Activated CD8-positive, alpha-beta memory T cell treated with anti-CD3 and anti-CD28 coated beads, Interleukin-2, amount 10 ng/mL, durations not matched to agents 7 days and 5 days (primary cell): ENCODE measurements at places on chromosomes 1 and 21. TPM values are rescaled to one million over a fixed set of nuclear protein-coding genes. Genes with fewer than 3 reads are reported as not detected.

DNA sequence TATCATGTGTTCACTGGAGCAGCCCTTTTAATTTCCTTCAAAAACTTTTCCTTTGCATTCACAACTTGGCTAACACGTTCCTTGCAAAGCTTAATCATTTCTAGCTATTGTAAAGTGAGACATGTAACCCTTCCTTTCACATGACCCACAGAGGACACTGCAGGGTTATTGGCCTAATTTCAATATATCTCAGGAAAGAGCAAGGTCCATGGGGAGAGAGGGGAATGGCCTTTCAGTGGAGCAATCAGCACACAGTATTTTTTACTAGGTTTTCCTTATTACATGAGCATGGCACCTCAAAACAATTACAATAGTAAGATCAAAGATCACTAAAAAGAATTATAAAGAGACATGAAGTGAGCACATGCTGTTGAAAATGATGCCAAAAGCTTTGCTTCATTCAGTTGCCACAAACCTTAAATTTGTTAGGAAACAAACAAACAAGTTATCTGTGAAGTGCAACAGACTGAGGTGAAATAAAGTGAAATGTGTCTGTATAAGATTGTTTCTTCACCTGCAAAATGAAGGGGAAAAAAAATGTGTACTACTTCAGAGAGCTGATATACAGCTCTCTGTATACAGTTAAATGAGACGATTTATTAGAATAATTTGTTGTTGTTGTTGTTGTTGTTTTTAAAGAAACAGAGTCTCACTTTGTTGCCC lies 61.5 kb downstream of the EIF4G3 start:
- H3K27ac ChIP-seq, result no peak overlapping the region
- peaks cover 2% of the 10 kb centered on the region for H3K4me1 ChIP-seq
- H3K36me3 ChIP-seq, result peaks cover 2% of the 10 kb centered on the region
- DNase-seq, result no peak
- no peaks in the 10 kb centered on the region for H3K27me3 ChIP-seq
- H3K4me3 ChIP-seq, result no peak overlapping the region

DNA sequence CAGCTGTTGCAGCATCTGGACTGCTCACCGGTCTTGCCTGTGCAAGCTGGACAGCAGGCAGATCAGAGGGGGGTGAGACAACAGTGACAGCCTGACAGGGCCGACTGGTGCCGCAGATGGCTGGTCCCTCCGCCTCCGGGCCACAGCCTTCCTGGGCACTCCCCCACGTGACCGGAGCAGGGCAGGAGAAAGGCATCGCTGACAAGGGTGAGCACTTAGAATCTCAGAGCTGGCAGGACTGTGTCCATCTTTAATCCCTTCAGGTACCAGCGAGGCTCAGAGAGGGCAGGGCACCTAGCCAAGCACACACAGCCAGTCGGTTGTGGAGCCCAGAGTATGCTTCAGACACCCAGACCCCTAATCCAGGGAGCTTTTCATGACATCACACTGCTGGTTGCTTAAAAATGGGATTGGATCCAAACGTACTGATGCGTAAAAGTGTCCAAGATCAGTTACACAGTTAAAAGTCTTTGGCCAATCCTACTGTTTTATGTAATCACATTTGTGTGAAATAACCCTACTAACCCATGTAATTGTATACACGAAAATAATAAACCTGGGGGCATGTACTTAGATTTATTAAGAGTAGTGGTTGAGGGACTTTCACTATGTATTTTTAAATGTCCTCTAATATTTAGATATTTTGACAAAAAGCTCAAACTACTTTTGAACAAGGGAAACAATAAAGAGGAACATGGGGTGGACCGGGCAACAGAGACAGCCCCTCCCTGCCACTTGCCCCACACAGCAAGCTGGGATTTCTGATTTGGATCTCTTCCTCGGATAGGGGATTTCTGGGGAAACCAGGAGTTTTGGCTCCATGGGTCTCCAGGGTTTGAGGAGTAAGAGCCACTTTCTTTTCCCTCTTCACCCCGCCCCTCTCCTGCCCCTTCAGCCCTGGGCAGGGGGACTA lies 758 bp upstream of the CNTN2 start:
- H3K36me3 ChIP-seq, result no peaks in the 10 kb centered on the region
- no peaks in the 10 kb centered on the region for H3K4me1 ChIP-seq
- H3K27me3 ChIP-seq, result peaks cover 62% of the 10 kb centered on the region
- DNase-seq, result no peak

The NDUFV3 gene
- 27.1 TPM for total RNA-seq

The SPRR2E gene
- not detected for total RNA-seq

- H3K4me3 ChIP-seq, result no peak overlapping the region
- peaks cover 3% of the 10 kb centered on the region for H3K4me1 ChIP-seq
- DNase-seq, result no peak
- no peak overlapping the region for H3K27ac ChIP-seq
- H3K27me3 ChIP-seq, result peaks cover 24% of the 10 kb centered on the region
Observed at GRCh38 chr1:203204756-203205155, 18.3 kb upstream of the CHI3L1 start.

GRCh38 chr21:26597981-26598380 lies 24.9 kb upstream of the CYYR1 start:
- H3K27me3 ChIP-seq, result no peaks in the 10 kb centered on the region
- H3K4me3 ChIP-seq, result no peak overlapping the region
- no peak for DNase-seq
- no peak overlapping the region for H3K27ac ChIP-seq
- H3K36me3 ChIP-seq, result no peaks in the 10 kb centered on the region

- no peak overlapping the region for H3K4me3 ChIP-seq
- DNase-seq, result no peak
- no peaks in the 10 kb centered on the region for H3K4me1 ChIP-seq
- no peak overlapping the region for H3K27ac ChIP-seq
- H3K36me3 ChIP-seq, result peaks cover 4% of the 10 kb centered on the region
Observed at GRCh38 chr1:243930822-243931671, 81.0 kb upstream of the AKT3 start.

GRCh38 chr21:42864286-42864685 lies 15.1 kb downstream of the WDR4 start:
- H3K27ac ChIP-seq, result no peak overlapping the region
- no peak overlapping the region for H3K4me3 ChIP-seq
- H3K4me1 ChIP-seq, result peaks cover 9% of the 10 kb centered on the region
- H3K27me3 ChIP-seq, result no peaks in the 10 kb centered on the region
- H3K36me3 ChIP-seq, result peaks cover 30% of the 10 kb centered on the region
- no peak for DNase-seq

GRCh38 chr1:201113451-201114244 lies 1.4 kb upstream of the CACNA1S start:
- H3K27ac ChIP-seq, result no peak overlapping the region
- no peaks in the 10 kb centered on the region for H3K36me3 ChIP-seq
- H3K27me3 ChIP-seq, result peaks cover 41% of the 10 kb centered on the region
- DNase-seq, result no peak
- H3K4me3 ChIP-seq, result peak overlapping the region; percentile 71
- peaks cover 5% of the 10 kb centered on the region for H3K4me1 ChIP-seq

GRCh38 chr1:11335417-11336056 lies 62.5 kb downstream of the UBIAD1 start:
- H3K4me1 ChIP-seq, result peaks cover 7% of the 10 kb centered on the region
- H3K4me3 ChIP-seq, result no peak overlapping the region
- H3K27ac ChIP-seq, result no peak overlapping the region

DNA sequence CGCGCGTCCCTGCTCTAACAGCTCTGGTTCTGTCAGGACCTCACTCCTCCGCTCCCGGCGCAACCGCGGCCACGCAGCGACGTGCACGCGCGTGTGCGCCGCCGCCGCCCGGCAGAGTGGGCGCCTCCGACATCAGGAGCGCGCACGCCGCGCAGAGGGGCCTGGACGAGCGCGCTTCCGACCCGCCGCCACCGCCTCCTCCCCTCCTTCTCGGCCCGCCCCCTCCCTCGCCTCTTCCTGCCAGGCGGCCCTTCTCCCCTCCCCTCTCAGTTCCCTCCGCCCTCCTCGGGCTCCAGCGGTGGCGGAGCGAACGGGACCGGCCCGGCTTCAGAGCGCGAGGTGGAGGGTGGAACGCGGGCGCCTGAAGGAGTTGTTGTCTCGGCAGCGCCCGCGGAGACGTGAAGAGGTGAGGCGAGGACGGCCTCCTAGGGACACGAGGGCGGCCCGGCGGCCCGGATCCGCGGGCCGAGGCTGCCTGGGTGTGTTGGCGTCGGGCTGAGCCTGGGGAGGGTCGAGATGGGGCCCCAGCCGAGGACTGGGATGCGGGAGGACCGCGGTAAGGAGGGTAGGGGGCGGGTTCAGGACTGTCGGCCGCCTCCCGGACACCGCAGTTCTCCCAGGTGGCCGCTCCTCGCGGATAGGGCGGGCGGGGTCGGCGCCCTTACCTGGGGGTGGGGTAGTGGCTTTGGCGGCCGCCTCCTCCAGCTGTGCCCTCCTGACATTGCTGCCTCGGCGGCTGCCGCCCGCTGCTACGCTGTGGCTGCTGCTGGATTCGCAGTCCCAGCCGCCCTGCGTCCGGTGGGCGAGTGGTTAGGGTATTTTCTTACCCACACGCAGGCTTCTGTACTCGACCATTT lies at the start of gene RABGAP1L:
Gene RABGAP1L (plus strand): TSS at position 269 of the 857 bp plus-strand sequence.
- H3K27me3 ChIP-seq, result no peaks in the 10 kb centered on the region
- peaks cover 65% of the 10 kb centered on the region for H3K4me1 ChIP-seq
- H3K36me3 ChIP-seq, result peaks cover 11% of the 10 kb centered on the region
- DNase-seq, result peak; percentile 95

The OR2M4 gene
- total RNA-seq, result not detected

DNA sequence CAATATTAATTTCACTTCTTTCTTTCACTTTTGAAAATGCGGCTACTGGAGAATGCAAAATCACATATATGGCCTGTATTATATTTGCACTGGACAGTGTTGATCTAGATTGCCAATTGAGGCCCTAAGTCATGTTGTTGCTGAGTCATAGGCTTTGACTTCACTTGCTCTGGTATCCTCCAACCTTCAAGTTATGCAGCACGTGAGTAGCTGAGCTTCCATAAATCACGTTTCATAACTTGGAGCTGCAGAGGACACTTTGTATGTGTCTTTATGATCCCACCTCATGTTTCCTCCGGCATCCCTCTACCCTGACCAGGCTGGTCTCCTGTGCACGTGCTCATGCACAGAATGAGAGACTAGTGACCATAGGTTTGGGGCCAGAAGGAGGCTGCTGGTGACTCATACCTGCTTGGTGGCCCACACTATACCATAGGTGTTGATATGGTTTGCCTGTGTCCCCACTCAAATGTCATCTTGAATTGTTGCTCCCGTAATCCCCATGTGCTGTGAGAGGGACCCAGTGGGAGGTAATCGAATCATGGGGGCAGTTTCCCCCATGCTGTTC lies 103.0 kb upstream of the TSPAN2 start:
- H3K4me1 ChIP-seq, result no peaks in the 10 kb centered on the region
- H3K4me3 ChIP-seq, result no peak overlapping the region
- DNase-seq, result no peak
- H3K27ac ChIP-seq, result no peak overlapping the region
- H3K36me3 ChIP-seq, result no peaks in the 10 kb centered on the region

DNA sequence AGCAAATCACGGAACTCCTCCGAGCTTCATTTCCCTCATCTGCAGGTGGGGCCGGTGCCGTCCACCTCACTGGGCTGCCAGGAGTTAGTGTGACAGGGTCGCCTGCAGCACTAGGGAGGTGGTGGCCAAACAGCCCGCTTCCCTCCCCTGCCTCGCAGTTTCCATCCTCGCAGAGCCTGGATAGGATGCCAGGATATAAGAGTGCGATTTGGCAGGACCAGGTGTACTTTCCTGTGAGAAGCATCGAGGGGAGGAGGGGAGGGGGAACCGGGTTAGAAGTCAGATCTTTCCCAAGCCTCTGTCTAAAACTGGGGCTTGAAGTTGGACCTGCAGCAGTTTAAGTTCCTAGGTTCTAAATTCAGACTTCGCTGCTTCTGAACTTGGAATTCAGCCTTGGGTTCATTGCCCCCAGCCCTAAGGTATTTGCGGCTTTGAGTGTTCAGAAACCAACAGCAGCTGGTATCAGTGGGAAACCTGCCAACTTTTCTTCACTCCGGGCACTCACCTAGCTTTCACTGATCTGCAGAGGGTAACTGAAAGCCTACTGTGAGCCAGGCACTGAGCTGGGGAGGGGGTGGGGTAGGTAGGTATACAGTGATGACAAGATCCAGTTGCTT lies 1.7 kb upstream of the JUN start:
- peak overlapping the region; percentile 86 for H3K4me3 ChIP-seq
- H3K36me3 ChIP-seq, result peaks cover 26% of the 10 kb centered on the region
- peak overlapping the region; percentile 94 for H3K27ac ChIP-seq
- peaks cover 2% of the 10 kb centered on the region for H3K27me3 ChIP-seq
- peaks cover 12% of the 10 kb centered on the region for H3K4me1 ChIP-seq

- peaks cover 65% of the 10 kb centered on the region for H3K27me3 ChIP-seq
- peak within 1 kb of the TSS; percentile 46 for H3K4me3 ChIP-seq
- no peaks in the 10 kb centered on the region for H3K36me3 ChIP-seq
- H3K4me1 ChIP-seq, result peaks cover 12% of the 10 kb centered on the region
- no peak for DNase-seq
Observed at GRCh38 chr1:66752000-66752592, at the start of gene DYNLT5. Gene DYNLT5, plus strand, starts transcription at chr1:66752459. Its CDS starts 2,200 bp downstream, at chr1:66754659.

- no peaks in the 10 kb centered on the region for H3K36me3 ChIP-seq
- no peaks in the 10 kb centered on the region for H3K4me1 ChIP-seq
- H3K4me3 ChIP-seq, result no peak overlapping the region
- no peak overlapping the region for H3K27ac ChIP-seq
Observed at GRCh38 chr1:76136894-76137293, 62.3 kb downstream of the ST6GALNAC3 start.

DNA sequence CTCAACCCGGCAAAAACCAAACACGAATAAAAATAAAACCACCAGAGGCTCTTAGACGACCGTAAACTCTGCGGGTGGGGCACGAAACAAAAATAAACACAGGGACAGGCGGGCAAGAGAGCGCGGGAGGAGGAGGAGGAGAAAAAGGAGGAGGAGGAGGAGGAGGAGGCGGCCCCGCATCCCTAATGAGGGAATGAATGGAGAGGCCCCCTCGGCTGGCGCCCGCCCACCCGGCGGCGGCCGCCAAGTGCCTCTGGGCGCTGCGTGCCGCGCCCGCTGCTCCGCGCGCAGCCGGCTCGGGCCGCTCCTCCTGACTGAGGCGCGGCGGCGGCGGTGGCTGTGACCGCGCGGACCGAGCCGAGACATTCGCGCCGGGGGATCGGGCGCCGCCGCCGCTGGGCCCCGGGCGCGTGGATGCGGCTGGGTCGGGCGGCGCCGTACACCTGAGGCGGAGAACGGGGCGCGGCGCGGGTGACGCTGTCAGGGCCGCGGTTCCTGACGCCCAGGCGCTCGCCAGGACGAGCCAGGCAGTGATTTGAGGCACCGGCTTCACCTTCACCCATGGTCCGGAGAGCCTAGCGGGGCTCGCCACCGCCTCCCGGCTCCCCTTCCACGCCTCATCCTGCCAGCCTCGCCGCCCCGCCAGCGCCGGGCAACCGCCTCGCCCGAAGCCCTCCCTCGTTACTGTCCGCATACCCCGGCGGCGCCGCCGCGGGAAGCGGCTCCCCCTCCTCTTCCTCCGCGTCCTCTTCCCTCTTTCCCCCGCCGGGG lies at the start of gene MARK1:
Gene MARK1 (plus strand): TSS at position 229 of the 771 bp plus-strand sequence. CDS start 687 bp downstream, outside the sequence.
- peaks cover 4% of the 10 kb centered on the region for H3K36me3 ChIP-seq
- peaks cover 12% of the 10 kb centered on the region for H3K4me1 ChIP-seq
- H3K27ac ChIP-seq, result no peak within 1 kb of the TSS
- peaks cover 63% of the 10 kb centered on the region for H3K27me3 ChIP-seq
- DNase-seq, result no peak

DNA sequence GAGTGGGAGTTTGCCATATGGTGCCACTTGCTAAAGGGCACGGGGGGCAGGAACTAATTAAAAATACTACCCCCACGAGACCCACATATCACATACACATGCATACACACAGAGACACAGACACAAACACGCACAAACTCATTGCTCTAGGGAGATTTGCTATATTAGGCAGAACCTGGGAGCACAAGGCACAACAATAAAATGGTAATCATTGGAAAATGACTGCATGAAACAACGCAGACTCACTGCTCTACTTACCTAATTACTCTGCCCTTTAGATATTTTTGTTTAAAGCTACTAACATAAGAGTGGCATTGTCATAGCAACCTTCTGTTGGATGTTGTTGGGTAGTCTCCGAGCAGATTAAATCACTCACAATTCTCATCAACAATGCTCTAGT lies 20.3 kb upstream of the RGS4 start:
- H3K4me3 ChIP-seq, result no peak overlapping the region
- DNase-seq, result no peak
- no peaks in the 10 kb centered on the region for H3K36me3 ChIP-seq
- peaks cover 5% of the 10 kb centered on the region for H3K27me3 ChIP-seq
